ENCODE measurements at places on chromosomes 4 and X.

- DNase-seq, result no peak
These were observed 77.1 kb upstream of the NDST4 start for GRCh38 chr4:115190529-115190928.

DNA sequence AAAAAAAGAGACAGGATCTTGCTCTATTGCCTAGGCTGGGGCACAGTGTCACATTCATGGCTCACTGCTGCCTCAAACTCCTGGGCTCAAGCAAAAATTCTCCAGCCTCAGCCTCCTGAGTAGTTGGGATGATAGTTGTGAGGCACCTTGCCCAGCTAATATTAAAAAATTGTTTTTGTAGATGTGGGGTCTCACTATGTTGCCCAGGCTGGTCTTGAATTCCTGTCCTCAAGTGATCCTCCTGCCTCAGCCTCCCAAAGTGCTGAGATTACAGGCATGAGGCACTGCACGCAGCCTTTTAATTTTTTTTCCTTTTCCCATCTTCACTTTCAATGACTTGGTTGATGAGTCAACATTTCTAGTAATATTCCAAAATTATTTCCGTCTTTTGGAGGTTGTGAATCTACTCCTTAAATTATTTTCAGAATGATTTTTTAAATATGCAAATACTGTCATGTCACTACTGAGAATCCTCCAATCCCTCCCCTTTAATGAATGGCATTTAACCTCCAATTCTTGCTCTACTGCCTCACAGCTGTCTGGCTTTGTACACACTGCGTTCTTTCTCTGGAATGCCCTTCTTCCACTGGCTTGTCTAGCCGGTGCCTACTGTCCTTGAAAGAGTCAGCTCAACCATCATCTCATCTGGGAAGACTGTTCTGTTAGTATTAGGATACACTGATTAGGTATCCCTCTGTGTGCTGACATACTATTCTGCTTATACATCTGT lies 27.5 kb upstream of the DCTD start:
- DNase-seq, result no peak

GRCh38 chr4:151962138-151962823 lies 201.5 kb upstream of the GATB start:
- no peak for DNase-seq

GRCh38 chr4:140612357-140612756 lies 43.6 kb upstream of the UCP1 start:
- no peak for DNase-seq

- DNase-seq, result no peak
These were observed 295.4 kb downstream of the BCOR start for GRCh38 chrX:39802354-39802753.

GRCh38 chr4:139050446-139050845 lies 34.9 kb downstream of the NOCT start:
- no peak for DNase-seq

GRCh38 chr4:53959343-53960120 lies 104.9 kb downstream of the CHIC2 start:
- DNase-seq, result no peak

- no peak for DNase-seq
These were observed 37.5 kb downstream of the TMEM271 start for GRCh38 chr4:538542-539142.

GRCh38 chrX:132818638-132819037 lies 139.8 kb downstream of the HS6ST2 start:
- DNase-seq, result no peak

DNA sequence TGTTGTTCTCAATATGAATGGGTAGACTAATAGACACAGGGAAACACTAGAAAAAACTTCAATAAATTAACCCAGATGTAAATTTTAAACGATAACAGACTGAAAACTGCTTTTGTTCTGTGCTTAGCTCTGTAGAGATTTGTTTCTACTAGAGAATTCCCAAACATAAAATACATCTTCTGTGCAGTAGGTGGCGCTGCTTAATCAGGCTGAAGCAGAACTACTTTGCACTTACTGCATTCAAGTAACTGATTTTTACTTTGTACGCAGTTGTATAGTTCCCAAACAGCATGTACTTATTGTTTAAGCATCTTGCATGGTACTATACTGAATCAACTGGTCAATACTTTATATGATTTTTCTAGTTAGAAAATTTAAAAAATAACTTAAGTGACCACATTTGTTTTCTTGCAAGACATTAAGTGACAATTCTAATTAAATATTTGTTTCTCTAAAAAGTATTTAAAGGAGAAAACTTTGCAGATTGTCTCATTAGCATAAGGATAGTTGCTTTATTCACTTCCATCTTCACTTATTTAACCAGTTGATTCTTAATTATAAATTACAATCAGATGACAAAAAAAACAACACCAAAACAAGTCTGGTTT lies 490.6 kb downstream of the IL15 start:
- DNase-seq, result peak; percentile 20

DNA sequence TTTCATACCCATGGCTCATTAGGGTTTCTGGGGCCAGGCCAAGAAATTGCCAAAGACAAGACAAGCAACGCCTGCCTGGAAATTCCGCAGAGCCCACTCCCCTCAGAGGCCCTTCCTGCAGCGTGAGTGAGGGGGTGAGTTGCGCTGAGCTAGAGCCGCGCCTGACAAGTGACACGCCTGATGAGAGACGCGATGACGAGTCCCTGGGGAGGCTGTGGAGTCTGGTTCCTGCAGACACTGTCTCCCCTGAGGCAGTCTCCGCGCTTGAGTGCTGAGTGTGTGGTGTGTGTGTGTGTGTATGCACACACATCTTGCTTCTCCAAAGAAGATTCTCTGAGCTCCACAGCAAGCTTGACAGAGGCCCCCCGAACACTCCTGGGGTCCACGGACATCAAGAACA lies 269.8 kb downstream of the BCOR start:
- DNase-seq, result no peak

DNA sequence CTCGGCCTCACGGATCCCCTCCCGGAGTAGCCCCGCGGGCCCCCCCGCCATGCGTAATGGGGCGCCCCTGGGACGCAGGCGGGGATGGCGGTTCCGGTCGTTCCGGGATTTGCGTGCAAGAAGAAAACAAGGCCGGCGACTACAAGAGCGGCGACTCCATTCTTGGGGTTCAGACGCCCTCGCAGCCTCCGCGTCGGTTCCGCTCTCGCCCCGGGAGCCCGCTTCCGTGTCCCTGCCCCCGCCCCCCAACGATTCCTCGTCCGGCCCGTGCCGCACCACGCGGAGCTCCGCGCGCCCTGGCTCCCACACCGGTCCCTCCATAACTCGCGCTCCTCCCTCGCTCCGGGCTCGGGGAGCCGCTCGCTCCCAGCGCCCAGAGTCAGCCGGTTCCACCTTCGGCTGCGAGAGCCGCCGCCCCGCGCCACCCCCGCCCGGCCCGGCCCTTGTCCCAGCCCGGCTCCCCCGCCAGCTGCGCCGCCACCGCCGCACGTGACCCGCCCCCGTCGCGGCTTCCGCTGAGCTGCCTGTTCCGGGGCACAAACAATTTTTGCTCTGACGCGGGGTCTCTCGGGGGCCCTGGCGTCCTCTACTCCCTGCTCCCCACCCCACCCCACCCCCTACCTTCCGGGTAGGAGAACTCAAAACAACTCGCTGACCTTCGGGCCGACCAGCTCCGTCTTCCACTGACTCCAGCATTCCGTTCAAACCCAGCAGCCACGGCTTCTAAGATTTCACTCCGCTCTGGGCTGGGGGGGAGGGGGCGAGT lies 78.8 kb upstream of the BCOR start:
- peak; percentile 43 for DNase-seq

DNA sequence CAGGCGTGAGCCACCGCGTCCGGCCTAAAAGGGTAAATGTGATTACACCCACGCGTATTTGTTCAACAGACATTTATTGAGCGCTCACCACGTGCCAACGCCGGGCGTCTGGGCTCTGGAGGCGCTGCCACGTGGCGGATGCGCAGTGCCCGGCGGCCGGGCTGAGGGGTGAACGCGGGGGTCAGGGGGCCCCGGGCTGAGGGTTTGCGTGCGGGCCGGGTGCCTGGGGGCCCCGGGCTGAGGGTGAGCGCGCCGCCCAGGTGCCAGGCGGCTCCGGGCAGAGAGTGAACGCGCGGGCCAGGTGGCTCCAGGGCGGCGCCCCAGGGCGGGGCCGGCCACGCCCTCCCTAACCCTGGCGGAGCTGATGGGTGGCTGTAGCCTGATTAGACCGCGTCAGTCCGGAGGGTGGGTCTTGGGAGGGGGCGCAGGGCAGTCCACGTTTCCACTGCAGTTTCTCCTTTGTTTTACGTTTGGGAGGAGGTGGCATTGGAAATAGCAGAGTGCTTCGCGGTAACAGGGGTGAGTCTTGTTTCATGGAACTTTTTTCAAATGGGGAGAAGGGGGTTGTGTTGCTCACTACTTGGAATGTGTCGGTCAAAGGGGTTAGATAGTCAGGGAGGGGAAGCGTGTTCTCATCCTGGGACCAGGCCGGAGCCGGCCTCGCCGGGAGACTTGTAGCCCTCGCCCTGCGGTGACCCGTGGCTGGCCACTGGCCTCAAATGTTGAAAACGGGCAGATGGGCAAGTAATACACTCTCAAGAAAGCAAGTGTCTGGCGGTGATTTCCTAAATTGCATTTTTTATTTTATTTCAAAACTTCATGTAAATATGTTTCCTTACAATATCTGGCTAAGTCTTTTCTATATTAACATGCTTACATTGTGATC lies at the start of gene ZFP42:
TSS of gene ZFP42 (plus strand) at position 450 of the 886 bp plus-strand sequence. CDS start 7,037 bp downstream, outside the sequence.
- no peak for DNase-seq

DNA sequence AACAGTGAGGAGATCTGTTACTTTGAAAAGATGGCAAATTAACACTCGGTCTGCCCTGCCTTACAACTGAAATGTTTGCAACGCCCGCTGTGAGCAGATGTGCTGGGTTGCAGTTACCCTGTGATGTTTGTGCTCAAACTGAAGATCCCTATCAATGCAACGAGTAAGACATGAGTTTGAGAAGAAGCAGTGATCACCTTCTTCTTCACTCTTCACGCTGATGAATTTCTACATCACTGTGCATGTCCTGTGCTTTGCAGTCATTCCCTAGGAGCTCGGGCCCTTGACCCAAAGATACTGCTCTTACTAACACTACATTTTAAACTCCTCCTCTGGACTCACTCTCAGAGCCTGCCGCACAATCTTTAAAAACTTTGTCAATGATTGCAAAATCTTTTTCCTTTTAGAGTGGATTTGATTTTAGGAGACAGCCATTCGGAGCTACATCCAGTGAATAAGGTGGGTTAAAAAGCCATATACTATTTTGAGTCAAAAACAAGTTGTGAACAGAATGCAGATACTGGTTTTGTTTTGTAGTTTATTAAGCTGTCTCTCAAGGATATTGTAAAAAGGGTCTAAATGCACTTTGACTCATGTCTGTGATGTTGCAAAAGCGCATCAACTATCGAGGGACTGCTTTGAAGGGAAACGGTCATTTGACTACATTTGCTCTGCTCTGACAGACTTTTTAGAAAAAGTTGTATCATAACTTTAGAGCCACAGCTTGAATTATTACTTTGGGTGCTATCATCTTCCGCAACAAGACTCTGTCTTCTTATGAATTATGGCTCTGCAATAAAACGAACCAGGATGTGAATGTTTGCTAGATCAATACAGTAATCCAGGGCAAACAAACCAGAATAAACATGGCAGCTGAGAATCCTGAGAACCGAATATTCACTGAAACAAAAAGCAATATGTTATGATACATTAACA lies 5.7 kb upstream of the RHOH start:
- DNase-seq, result no peak

- no peak for DNase-seq
These were observed 511.5 kb upstream of the GALNT7 start for GRCh38 chr4:172657081-172657480.

DNA sequence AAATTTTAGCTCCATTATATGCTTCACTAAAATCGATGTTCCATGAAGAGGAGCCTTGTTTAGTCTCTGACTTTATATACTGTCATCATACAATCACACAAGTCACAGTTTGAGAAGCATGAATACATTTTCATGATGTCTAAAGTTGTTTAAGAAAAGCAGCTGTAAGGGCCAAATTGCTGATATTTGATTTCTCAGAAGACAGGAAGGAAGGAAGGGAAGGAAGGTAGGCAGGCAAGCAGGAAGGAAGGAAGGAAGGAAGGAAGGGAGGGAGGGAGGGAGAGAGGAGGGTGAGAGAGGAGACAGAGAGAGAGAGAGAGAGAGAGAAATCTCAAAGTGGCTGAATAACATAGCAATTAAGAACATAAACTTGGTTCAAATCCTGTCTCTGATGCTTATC lies 153.7 kb downstream of the RTL9 start:
- DNase-seq, result no peak

- no peak for DNase-seq
These were observed 550.5 kb downstream of the PDHA2 start for GRCh38 chr4:96390404-96390803.

DNA sequence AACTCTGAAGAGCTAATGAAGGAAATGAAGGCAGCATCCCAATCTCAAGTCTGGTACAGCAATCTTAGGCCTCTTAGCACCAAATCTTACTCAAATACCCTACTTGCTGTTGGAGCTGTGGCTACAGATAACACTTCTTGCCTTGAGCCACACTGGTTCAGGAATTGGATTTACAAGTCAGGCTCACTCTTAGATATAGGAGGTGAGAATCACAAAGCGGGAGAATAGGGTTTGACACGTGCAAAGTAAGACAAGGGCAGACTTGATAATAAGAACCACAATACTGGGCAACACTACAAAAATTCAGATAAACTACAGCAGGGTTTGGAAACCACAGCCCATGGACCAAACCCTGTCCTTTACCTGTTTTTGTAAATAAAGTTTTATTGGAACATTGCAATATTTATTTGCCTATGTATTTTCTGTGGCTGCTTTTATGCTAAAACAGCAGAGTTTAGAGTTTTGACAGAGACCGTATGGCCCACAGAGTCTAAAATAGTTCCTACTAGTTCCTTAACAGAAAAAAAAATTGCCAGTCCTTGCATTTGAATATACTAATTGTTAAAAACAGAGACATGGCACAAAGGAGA lies 9.3 kb upstream of the CUL4B start:
- no peak for DNase-seq

DNA sequence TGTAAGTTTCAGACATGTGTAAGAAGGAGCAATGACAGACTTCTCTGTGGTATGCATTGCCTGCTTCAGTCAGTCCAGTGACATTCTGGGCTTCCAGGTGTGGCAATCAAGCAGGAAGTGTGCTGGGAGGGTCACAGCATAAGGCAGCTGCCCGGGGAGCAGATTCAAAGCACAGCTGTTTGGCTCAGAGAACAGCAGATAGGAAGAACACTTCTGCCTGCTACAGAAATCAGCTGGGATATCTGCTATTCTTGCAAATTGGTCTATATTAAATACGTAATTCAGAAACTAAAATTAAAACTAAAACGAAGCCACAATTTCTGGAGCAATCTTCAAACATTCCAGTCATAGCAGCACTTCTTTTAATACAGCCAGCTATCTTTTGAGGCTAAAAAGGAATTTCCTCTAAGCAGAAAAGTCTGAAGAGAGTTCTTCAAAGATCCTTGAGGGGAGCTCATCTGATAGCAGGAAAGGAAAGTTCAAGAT lies 47.5 kb upstream of the GALNT7 start:
- no peak for DNase-seq

All from stimulated activated CD4-positive, alpha-beta T cell treated with anti-CD3 and anti-CD28 coated beads, Interleukin-1b, Interleukin-23, amount 100 ng/mL, for 1 hour (primary cell).